Adrenal gland (tissue), 19 donors: ENCODE measurements at places on chromosomes 13 and 19. TPM values are rescaled to one million over a fixed set of nuclear protein-coding genes. Genes with fewer than 3 reads are reported as not detected.

GRCh38 chr13:46012404-46012803, 40.1 kb downstream of the ZC3H13 start:
- no peak overlapping the region for H3K4me3 ChIP-seq
- no peaks in the 10 kb centered on the region for H3K4me1 ChIP-seq
- no peak for DNase-seq

DNA sequence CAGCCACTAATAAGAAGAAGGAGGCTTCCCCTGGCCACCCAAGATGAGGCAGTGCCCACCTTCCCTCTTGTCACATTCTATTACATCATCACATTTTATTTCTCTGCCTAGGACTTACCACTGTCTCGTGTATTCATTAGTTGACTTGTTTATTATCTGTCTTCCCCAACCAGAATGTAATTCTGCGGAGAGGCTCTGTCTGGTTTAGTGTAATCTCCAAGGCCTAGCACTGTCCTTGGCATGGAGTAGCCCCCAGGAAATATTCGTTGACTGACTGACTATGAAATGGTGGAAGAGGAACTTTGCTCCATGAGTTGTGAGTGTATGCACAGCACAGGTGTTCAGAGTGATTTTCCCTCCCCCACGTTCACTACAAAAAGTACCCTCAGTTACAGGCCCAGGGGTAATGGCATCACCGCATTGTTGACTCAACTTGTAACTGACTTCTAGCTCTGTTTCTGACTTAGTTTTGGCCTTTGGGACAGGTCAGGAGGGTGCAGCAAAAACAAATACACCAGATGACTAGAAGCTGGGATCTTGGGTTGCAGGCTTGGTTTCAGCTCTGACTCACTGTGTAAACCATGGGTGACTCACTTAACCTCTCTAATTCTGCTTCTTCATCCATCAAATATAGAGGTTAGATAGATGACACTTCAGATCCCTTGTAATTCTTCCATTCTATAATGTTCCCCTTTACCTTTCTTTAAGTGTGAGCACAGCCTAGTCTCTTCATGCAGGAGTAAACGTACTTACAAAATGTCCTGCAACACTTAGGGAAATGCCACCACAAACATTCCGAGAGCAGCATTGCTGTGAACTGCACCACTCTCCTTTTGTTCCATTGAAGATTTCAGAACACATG, 229.7 kb downstream of the KCNRG start:
- H3K27ac ChIP-seq: no peak overlapping the region
- no peaks in the 10 kb centered on the region for H3K27me3 ChIP-seq
- DNase-seq: peak; percentile 55
- H3K4me3 ChIP-seq: no peak overlapping the region
- no peaks in the 10 kb centered on the region for H3K36me3 ChIP-seq

Gene WDR87
- total RNA-seq: not detected

- H3K4me3 ChIP-seq: no peak overlapping the region
- no peaks in the 10 kb centered on the region for H3K27me3 ChIP-seq
- H3K27ac ChIP-seq: no peak overlapping the region
- no peaks in the 10 kb centered on the region for H3K36me3 ChIP-seq
- no peak for DNase-seq
- H3K4me1 ChIP-seq: no peaks in the 10 kb centered on the region
These were observed 7.1 kb upstream of the ELOF1 start for GRCh38 chr19:11566164-11566563.

GRCh38 chr19:41671486-41671885, 16.6 kb downstream of the CEACAM7 start:
- peaks cover 10% of the 10 kb centered on the region for H3K27me3 ChIP-seq
- no peak for DNase-seq
- no peaks in the 10 kb centered on the region for H3K36me3 ChIP-seq

GRCh38 chr19:41705393-41706174, 2.8 kb upstream of the CEACAM5 start:
- no peaks in the 10 kb centered on the region for H3K4me1 ChIP-seq
- no peaks in the 10 kb centered on the region for H3K36me3 ChIP-seq
- no peak overlapping the region for H3K4me3 ChIP-seq
- H3K27me3 ChIP-seq: peaks cover 14% of the 10 kb centered on the region
- no peak overlapping the region for H3K27ac ChIP-seq

DNA sequence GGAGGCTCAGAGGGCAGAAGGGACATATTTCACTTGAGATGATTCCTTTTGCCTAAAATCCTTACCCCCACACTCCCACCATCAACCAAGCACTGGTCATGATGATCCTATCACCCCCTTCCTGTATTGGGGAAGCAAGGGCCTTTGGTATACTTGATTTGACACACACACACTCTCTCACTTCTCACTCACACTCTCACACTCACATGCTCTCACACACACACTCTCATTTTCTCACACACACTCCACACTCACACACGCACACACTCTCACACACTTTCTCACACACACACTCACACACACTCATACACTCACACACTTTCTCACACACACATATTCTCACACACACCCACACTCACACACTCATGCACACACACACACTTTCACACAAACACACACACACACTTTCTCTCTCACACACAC, 8.6 kb downstream of the RGCC start:
- no peak overlapping the region for H3K27ac ChIP-seq
- no peaks in the 10 kb centered on the region for H3K4me1 ChIP-seq
- no peaks in the 10 kb centered on the region for H3K36me3 ChIP-seq
- H3K27me3 ChIP-seq: no peaks in the 10 kb centered on the region
- no peak for DNase-seq

Gene PSG2
- not detected for total RNA-seq

Gene RNF17
- total RNA-seq: 0.28 TPM

DNA sequence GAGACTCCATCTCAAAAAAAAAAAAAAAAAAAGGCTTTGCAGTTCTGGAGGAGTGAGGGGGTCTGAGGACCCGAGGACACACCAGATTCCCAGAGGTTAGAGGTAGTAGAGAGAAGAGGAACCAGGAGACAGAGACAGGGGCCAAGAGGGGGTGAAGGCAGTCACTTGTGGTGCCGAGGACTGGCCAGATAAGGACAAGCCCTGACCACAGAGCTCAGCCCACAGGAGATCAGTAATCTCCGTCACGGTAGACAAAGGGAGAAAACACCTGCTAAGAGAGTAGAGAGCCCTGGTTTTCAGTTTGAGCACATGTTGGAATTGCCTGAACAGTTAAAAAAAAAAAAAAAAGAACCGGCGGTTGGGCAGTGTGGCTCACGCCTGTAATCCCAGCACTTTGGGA, 1.7 kb upstream of the PRAM1 start:
- no peaks in the 10 kb centered on the region for H3K36me3 ChIP-seq
- H3K27ac ChIP-seq: no peak overlapping the region
- H3K27me3 ChIP-seq: no peaks in the 10 kb centered on the region

- DNase-seq: no peak
- no peak overlapping the region for H3K27ac ChIP-seq
- no peak overlapping the region for H3K4me3 ChIP-seq
- no peaks in the 10 kb centered on the region for H3K36me3 ChIP-seq
- H3K27me3 ChIP-seq: no peaks in the 10 kb centered on the region
- H3K4me1 ChIP-seq: peaks cover 28% of the 10 kb centered on the region
These were observed 100.9 kb upstream of the SERP2 start for GRCh38 chr13:44272692-44273091.
